ENCODE measurements at places on chromosomes 12 and 14. TPM values are rescaled to one million over a fixed set of nuclear protein-coding genes. Genes with fewer than 3 reads are reported as not detected.

Gene GALNT16
- total RNA-seq = not detected

Gene EFS
- total RNA-seq = not detected

Gene CLEC6A
- total RNA-seq = not detected

Gene KRT6A
- total RNA-seq = not detected

Gene BICDL1
- total RNA-seq = 158 TPM

Gene KLRC1
- 2.9 TPM for total RNA-seq

Gene BTBD6
- total RNA-seq = 51.3 TPM

Gene LLPH
- 23.6 TPM for total RNA-seq

Gene PLEK2
- 4.0 TPM for total RNA-seq

Gene RFLNA
- not detected for total RNA-seq

Gene TMTC2
- 3.6 TPM for total RNA-seq

Gene DNAJC22
- not detected for total RNA-seq

Gene SRGAP1
- total RNA-seq = 0.38 TPM

Gene GPRC5D
- total RNA-seq = not detected

Gene PLEKHD1
- 0.44 TPM for total RNA-seq

Gene LYZ
- 7.8 TPM for total RNA-seq

Gene SLC39A2
- 0.35 TPM for total RNA-seq

Gene CLEC9A
- 0.61 TPM for total RNA-seq

Gene PIP4K2C
- 30.9 TPM for total RNA-seq

Gene GPR68
- total RNA-seq = 16.4 TPM

Gene LDHB
- total RNA-seq = 854 TPM

Gene RD3L
- not detected for total RNA-seq

Gene ZFHX2
- total RNA-seq = 0.79 TPM

Gene SCARB1
- 5.0 TPM for total RNA-seq

Gene BCL2L2
- total RNA-seq = 4.6 TPM

Gene A2M
- not detected for total RNA-seq

Gene CMA1
- not detected for total RNA-seq

Gene GLIPR1L1
- total RNA-seq = not detected

Gene OR4K2
- total RNA-seq = not detected

Gene IKZF4
- 14.9 TPM for total RNA-seq

Gene KRT73
- total RNA-seq = 37.9 TPM

Gene KRT79
- not detected for total RNA-seq

Gene PTCSC3
- total RNA-seq = not detected

Gene AQP6
- not detected for total RNA-seq

Gene DNAI7
- not detected for total RNA-seq

Gene GAS2L3
- 0.16 TPM for total RNA-seq

Gene BDKRB2
- total RNA-seq = not detected

Gene GPRC5A
- 1.8 TPM for total RNA-seq

Gene CAPS2
- 4.4 TPM for total RNA-seq

Gene NTN4
- total RNA-seq = 1.3 TPM

Gene TTC9
- total RNA-seq = 22.6 TPM

Gene DHRS2
- 0.82 TPM for total RNA-seq

Gene RAB15
- 3.9 TPM for total RNA-seq

Gene KLHL28
- total RNA-seq = 47.5 TPM

Gene EID3
- 11.5 TPM for total RNA-seq

Gene STAC3
- total RNA-seq = 4.9 TPM

Gene PLEKHH1
- 0.92 TPM for total RNA-seq

Gene CCDC196
- total RNA-seq = not detected

Gene MYF6
- total RNA-seq = not detected

Gene RAB35
- total RNA-seq = 75.6 TPM

Gene ACVRL1
- not detected for total RNA-seq

Gene KCNC2
- not detected for total RNA-seq

Gene DHH
- total RNA-seq = 0.45 TPM

Measured in T-cell (primary cell).